ENCODE measurements at places on chromosomes 7 and 10.
A peak's percentile ranks its signal among the peaks of the same experiment; 100 is the strongest.

GRCh38 chr7:104480529-104480928 is 152.1 kb downstream of the LHFPL3 start:
- DNase-seq = no peak

GRCh38 chr10:111265341-111265740 is 188.5 kb downstream of the ADRA2A start:
- DNase-seq = no peak

DNA sequence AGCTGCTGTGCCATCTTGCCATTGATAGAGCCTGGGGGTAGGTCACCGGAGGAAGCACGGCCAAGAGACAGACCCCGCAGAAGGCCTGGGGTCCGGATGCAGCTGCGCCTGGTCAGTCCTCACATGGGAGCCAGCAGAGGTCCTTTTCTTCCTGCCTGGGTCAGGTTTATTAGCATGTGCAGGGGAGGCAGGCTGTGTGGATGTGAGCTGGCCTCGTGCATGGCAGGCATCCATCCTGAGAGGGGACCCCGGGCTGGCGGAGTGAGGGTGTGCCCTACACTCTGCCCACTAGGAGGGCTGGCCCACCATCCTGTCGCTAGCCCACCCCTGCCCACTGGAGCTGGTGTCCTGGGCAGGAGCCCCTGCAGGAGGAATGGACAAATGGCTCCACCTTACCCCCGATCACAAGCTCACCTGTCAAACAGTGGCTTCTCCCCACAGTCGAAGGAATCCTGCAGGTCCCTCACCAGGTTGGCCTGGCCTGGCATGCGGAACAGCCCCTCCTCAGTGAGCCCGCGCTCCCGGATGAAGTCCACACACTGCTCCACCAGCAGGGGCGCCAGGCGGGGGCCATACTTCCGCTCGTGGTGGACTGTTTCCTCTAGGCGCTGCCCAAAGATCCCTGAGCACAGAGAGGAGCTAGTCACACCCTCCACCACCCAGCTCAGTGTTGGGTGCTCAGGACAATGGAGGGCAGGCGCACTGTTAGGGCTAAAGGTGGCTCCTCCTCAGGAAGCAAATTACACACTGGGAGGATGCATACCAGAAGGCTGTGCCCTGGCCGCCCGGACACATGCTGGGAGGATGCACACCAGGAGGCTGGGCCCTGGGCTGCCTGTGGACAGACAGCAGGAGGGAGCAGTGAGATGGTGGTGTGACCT is 145.4 kb downstream of the ARHGAP22 start:
- DNase-seq = no peak

DNA sequence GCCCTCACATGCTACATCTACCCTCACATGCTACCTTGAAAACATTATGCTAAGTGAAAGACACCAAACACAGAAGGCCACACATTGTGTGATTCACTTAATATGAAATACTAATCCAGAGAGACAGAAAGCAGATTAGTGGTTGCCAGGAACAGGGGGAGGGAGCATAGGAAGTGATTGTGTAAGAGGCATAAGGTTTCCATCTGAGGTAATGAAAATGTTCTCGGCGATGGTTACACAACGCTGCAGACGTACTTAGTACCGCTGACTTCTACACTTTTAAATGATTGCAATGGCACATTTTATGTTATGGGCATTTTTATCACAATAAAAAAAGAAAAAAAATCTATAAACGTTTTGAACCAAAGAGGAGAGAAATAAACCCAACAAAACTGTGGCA is 742.3 kb downstream of the TYW1 start:
- no peak for DNase-seq

- DNase-seq = no peak
Observed at GRCh38 chr10:43820663-43821062, 172.0 kb upstream of the ZNF32 start.

DNA sequence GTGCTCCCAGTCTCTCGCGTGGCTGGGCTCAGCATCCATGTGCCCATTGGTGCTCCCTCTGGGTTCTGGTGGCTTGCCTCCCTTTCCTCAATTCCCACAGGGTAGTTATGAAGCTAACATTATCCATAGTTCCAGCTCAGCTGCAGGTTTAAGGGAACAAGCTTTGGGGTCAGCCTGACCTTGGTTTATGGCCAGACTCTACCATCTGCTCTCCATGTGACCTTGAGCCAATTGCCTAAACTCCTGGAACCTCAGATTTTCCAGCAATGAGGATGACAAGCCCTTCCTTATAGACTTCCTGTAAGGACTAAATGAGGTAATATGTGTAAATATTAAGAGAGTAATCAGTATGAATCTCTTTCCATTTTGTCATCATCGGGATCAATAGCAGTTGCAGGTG is 10.1 kb upstream of the SLC29A3 start:
- no peak for DNase-seq

DNA sequence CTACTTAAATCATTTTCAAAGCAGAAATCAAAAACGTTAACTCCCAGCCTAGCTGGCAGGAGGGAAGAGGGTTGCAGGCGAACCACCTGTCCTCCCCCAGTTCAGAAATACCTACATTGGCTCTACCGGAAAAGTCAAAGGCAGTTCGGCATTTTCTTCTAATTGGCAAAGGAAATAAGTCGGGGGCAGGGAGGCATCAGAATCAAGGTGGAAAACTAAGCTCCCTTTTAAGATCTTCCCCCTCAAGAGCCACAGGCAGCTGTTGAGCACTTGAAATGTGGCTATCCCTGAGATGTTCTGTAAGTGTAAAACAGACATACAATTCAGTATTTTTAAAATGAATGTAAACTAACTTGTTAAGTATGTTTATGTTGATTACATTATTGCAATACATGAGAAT is 957 bp upstream of the ELMO1 start:
- DNase-seq = no peak

DNA sequence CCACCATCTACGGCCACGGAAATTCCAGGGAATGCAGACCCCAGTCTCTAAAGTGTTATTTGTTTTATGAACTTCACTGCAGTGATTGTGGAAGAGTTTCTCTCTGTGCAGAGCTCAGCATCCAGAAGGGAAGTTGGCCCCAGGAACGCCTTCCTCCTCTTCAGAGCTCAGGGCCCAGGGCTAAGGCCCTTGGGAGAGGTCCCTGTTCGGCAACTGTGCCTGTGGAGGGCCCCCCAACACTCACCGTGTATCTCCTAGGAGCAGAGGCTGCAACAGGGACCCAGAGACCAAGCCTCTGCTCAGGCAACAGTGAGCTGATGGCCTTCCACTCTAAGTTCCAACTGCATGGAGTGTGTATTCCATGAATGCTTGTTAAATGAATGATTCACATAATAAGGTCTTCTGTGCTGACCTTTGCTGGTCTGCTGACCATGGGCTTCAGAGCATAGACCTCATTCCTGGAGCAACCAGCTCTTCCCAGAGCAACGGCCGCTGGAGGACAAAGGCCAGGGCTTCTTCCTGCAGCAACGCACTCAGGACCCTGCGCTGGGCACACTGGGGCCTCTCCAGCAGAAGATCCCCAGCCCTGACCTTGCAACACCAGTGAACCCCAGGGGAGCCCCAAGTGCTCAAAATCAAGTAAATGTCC is 7.7 kb downstream of the DIP2C start:
- DNase-seq = no peak

DNA sequence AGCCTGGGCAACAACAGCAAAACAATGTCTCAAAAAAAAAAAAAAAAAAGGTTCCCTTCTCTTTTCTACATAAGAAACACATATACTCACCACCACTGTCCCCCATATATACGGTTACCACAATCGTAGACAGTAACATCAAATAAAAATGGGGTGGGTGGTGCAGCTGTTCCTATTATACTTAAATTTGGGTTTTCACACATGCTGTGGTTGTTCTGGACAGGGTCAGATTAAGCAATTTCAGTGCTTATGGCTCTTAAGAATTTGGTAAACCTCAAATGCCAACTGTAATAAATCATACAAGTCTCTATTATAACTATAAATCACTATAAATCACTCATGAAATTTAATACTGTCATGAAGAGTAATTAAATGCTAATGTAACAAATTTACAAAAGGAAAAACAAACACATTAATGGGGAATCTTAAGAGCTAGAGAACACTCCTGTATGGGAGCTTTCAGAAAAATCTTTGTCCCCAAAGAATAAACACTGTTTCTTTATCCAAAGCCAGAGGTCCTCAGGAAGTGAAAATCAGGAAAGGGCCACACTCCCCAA is 143.6 kb downstream of the GLI3 start:
- no peak for DNase-seq

DNA sequence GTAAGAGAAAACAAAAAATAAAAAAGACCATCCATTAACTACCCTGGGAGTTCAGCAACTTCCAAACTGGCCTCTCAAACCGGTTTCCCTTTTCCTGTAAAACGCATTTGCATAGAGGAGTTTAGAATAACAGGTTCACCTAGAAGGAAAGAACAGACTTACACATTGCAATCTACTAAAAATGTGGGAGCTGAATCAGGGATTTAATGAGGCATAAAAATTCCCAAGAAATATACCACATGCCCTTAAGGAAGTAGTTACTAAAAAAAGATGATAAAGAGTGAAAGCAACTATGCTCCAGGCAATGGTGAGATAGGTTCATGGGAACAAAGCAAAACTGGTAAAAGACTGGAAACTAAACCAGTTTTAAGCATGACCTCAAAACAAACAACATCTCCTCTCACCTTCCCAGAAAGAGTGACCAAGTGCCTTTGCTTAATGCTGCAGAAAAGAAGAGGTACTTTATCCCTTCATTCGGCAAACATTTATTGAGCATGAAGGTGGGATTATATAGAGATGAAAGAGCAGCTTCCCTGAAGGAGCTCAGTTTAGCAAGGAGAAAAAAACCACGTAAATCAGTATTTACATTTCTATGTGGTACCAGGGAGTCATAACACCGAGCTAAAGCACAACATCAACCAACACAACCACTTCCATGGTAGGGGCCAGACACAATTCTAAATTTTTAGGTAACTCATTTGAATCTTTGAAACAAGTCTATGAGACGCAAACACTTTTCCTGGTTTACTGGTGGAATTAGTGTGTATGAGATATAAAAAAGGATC is 152.8 kb downstream of the SGMS1 start:
- DNase-seq = no peak

- DNase-seq = no peak
Observed at GRCh38 chr7:50411332-50411731, 38.8 kb downstream of the FIGNL1 start.

DNA sequence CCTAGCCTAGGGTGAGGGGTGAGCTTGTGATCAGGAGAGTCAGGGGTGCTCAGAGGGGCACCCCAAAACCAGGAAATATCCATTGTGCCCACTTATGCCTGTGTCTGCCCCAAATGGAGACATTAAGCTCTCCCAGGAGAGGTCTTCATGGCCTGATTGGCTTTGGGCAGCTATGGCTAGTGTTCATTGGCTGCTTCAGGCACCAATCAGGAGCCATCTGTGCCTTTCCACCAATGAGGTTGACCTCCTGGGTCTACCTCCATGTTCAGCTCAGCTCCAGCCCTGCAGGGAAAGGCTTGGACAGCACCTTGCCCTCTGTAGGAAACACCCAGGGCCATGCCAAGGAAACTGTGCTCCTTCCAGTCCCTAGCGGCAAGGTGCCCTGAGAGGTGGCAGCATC is 23.9 kb upstream of the HSPB1 start:
- no peak for DNase-seq

DNA sequence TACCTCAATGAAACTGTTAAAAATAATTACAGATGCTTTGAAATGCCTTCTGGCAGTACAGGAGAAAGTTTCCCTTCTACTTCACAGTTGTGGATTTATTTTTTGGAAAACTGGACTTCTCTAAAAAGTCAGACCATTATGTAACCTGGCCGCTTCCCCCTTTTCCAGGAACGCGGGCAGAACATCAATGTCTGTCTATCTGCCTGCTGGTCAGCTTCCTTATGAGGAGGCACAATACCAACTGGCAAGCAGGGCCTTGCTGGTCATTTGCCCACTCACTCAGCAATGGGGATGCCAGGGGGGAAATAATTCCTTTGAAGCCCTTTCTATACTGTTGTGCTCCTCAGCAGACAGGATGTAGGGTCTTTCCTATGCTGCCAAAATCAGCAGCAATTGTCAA is 22.5 kb upstream of the ADRB1 start:
- no peak for DNase-seq

DNA sequence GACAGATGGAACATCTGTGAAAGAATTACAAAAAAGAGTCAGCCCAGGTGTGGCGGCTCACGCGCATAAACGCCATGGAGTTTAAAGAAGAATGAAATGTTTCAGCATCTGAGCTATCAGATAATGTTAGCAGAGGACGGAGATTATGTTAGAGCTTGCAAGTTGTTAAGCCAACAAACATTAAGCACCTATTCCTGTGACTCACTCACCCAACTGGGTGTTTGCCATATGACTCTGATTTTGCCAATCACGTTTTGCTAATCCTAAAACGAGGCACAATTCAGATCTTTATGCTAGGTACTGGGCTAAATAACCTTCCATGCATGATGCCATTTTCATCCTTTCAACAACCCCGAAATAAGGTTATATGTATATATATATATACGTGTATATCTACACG is 29.0 kb upstream of the CCNY start:
- DNase-seq = no peak

DNA sequence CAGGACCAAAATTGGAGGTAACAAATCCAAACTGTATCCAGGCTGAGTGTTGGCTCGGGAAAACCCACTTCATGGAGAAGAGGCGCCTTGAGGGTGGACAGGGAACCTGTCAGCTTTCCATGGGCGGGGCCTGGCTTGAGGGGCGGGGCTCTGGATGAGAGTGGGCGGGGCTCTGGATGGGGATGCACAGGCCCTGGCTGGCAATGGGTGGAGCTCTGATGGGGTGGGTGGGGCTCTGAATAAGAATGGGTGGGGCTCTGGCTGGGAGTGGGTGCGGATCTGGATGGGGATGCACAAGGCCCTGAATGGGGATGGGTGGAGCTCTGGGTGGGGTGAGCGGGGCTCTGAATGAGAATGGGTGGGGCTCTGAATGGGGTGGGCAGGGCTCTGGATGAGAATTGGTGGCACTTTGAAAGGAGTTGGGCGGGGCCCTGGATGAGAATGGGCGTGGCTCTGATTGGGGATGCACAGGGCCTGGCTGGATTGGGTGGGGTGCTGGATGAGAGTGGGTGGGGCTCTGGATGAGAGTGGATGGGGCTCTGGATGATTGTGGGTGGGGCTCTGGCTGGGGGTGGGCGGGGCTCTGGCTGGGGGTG is 96.6 kb upstream of the NPTX2 start:
- DNase-seq = no peak

DNA sequence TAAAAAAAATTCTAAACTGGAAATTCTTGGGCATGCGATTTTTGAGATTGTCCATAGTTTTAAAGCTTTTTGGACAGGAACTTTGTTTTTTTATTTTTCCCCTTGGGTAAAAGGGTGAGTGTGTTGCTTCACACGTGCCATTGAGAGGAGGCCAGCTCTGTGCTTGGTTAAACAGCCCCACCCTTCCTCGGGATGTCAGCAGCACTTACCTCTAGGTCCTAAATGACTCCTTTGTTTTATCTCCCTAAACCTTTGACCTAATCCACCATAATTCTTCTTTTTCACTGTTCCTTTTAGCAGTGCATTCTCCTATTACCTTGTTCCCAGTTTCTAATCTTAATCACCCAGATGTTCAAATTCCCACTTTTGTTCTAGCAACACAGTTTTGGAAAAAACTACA is 83.5 kb downstream of the SEMA3D start:
- no peak for DNase-seq

- DNase-seq = peak; percentile 29
Observed at GRCh38 chr10:100653957-100654781, 91.2 kb upstream of the PAX2 start.

All from CD4-positive, alpha-beta T cell treated with Interleukin-6 for 4 hours (primary cell).